ENCODE measurements at places on chromosomes 3 and 15.

GRCh38 chr3:11254876-11255275 is 17.3 kb upstream of the ATG7 start:
- no peak for DNase-seq

GRCh38 chr15:26234976-26235767 is 372.0 kb upstream of the ATP10A start:
- DNase-seq: no peak

- no peak for DNase-seq
Observed at GRCh38 chr3:110069761-110070160, 732.4 kb upstream of the DPPA4 start.

- peak; percentile 7 for DNase-seq
Observed at GRCh38 chr3:128317698-128318231, 148.9 kb downstream of the DNAJB8 start.

DNA sequence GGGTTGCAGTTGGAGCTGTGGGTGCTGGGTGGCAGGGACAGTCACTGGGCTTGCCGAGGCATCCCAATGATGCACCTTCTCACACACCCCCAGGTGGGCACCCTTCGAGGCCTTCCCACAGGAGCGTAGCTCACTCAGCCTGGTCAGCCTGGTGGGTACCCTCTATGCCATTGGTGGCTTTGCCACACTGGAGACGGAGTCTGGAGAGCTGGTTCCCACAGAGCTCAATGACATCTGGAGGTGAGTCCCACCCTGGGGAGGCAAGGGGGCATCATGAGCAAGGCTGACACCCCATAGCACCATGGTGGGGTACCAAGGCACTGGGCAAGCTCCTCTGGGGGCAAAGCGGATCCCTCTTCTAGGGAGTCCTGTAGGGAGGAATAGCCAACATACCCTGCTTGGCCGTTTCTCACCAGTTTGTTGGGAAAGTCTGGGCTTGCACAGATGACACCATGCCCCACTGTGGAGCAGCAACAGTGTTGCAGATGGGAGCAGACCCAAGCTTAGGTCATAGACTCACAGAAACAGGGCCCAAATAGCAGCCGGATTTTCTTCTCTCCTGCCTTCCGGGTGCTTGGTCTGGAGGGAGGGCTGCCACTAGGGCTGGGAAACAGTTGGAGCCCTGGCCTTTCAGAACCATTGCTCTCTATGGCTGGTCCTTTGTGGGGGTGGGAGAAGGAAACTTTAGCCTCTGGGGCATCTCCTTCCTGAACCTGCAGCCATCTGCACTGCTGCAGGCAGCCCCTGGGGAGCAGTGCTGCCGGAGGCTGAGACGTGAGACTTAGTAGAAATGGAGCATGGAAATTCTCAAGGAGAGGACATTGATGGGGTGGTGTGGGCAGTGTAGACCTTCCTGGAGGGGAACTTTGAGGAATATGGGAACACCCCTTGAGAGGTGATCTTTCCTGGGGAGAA is 5.7 kb downstream of the KLHL40 start:
- DNase-seq: no peak

- peak; percentile 62 for DNase-seq
Observed at GRCh38 chr3:128426128-128426921, 40.4 kb downstream of the DNAJB8 start.
